ENCODE measurements at places on chromosomes 1 and 21.
A peak's percentile ranks its signal among the peaks of the same experiment; 100 is the strongest.

GRCh38 chr1:28266920-28267322 is 7.6 kb downstream of the SESN2 start:
- H3K27ac ChIP-seq, result no peak overlapping the region
- no peaks in the 10 kb centered on the region for H3K36me3 ChIP-seq
- DNase-seq, result no peak
- no peaks in the 10 kb centered on the region for H3K27me3 ChIP-seq

GRCh38 chr21:44729336-44730027 is 18.1 kb upstream of the TSPEAR start:
- no peaks in the 10 kb centered on the region for H3K27me3 ChIP-seq
- no peaks in the 10 kb centered on the region for H3K4me1 ChIP-seq
- DNase-seq, result no peak
- no peak overlapping the region for H3K4me3 ChIP-seq

DNA sequence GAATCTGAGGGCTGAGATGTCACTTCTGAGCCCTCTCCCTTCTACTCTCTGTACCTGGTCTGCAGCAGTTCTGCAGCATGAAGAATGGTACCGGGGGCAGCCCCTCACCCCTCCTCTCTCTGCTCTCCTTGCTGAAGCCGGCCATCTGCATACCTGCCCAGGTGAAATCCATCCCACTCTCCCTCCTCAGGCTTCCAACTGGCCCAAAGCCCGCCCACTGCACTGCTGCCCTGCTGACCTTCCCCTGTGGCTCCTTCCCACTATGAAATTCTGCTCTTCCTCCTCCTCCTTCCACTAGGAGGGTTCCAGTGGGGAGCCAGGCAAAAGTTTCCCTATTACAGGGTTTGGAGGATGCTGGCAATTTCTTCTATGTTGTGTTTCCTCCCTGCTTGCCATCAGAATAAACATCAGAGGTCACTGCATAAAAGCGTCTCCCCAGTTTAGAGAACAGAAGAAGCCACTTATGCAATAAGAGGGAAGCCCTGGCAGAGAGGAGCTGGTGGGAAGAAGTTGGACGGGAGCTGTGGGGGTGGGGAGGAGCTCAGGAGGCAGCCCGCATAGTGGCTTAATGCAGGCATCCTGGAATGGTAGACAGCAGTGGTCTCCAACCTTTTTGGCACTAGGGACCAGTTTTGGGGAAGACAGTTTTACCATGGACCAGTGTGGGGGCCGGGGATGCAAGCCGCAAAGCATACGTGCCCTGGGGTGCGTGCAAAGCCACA is 30.3 kb downstream of the TMCO4 start:
- H3K36me3 ChIP-seq, result peaks cover 9% of the 10 kb centered on the region
- H3K27ac ChIP-seq, result no peak overlapping the region
- no peak for DNase-seq
- no peaks in the 10 kb centered on the region for H3K27me3 ChIP-seq
- H3K4me3 ChIP-seq, result no peak overlapping the region
- no peaks in the 10 kb centered on the region for H3K4me1 ChIP-seq

DNA sequence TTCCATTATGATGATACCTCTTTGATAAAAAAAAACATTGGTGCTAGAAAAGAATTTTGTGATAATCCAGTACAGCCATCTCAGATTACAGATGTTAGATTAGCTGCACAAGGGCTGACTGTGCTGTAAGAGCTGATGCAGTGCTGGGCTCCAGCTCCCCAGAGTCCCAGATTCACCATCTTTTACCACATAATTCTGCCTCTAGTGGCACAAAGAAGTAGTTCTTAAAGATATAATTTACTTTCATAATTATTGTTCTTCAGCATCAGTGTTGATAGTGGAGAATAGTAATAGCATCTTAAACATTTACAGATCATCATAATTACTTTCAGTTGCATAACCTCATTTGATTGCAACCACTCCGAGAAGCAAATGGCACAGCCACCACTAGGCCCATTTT is 262.1 kb downstream of the BRINP2 start:
- no peak overlapping the region for H3K27ac ChIP-seq
- H3K4me1 ChIP-seq, result no peaks in the 10 kb centered on the region
- H3K4me3 ChIP-seq, result no peak overlapping the region

DNA sequence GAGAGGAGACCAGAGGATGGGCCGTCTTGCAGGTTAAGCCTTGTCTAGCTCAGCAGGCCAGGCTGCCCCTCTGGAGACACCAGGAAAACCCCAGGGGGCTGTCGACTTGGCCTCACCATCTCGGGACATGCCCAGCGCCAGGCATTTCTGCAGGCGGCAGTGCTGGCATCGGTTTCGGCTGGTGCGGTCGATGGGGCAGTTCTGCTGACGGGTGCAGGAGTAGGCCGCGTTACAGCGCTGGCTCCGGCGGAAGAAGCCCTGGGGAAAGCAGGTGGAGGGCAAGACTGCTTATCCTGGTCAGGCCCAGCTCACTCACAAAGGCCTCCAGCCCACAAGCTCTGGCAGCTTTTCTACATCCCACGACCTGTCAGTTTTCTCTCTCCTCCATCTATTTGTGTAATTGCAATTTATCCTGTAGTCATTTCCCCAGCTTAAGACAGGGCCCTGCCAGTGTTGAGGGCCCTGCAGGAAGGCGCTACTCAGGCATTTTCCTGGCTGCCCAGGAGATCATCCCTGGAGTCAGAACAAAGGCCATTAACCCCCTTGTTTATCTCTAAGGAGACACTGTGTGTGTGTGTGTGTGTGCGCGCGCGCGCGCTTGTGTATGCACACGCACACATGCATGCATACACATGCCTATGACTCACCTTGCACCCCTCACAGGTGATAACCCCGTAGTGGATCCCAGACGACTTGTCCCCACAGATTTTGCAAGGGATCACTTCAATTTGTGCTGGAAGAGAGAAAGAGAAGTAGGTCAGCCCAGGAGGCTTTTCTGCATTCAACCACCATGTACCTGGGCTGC is 11.5 kb upstream of the LINGO4 start:
- H3K4me3 ChIP-seq, result no peak overlapping the region
- H3K27me3 ChIP-seq, result no peaks in the 10 kb centered on the region
- no peak overlapping the region for H3K27ac ChIP-seq
- no peaks in the 10 kb centered on the region for H3K4me1 ChIP-seq

DNA sequence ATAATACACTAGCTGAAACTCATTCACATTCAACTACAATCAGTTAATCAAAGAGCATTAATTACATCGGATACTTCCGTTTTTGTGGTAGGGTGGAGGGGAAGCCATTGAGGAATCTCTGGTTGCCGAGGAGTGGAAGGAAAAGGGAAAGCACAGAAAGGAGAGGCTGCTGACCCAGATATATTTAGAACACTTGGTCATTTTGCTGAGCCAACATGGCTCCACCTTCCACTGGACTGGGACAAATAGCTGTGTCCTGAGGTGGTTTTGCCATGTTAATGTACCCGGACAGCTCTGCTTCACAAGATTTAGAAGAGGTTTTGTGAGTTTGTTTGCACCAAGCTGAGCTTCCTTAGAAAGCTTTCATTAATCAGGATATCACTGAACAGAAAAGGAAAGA is 26.2 kb downstream of the ASTN1 start:
- no peaks in the 10 kb centered on the region for H3K4me1 ChIP-seq
- H3K4me3 ChIP-seq, result no peak overlapping the region
- DNase-seq, result no peak
- H3K27me3 ChIP-seq, result no peaks in the 10 kb centered on the region
- H3K27ac ChIP-seq, result no peak overlapping the region

DNA sequence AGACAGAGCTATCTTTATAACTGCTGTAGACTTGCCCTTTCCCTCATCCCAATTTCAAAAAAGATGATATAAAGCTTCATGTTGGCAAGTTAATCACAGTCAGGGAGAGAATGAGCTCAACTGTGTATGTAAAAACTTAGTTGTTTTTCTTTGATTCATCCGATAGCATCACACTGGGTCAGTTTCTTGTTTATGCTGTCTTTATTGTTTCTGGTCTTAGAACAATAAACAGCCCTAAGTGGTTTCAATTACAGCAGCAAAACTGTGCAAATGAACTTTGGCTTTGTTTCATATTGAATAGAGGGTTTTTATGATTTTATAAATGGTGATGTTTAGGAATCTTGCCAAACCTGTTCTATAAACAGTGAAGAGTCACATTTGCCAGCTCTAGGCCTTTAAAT is 423.8 kb upstream of the CXADR start:
- no peaks in the 10 kb centered on the region for H3K27me3 ChIP-seq
- no peaks in the 10 kb centered on the region for H3K36me3 ChIP-seq
- no peak for DNase-seq
- peaks cover 44% of the 10 kb centered on the region for H3K4me1 ChIP-seq

DNA sequence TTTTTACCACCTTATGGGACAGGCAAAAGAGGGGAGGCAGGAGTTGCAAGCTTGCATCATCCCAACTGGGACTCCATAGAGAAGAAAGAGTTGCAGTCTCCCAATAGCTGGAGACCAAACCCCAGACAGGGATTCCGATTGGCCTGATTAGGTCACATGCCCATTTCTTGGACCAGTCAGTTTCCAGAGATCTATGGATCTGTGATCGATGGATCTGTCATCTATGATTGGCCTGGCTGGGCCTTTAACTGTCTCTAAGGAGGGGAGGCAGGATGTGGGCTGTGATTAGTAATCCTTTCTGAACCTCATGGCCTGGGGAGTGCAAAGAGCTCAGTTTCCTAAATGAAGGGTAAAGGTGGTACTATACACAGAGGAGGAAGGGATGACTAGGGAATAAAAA is 252.1 kb downstream of the MATN1 start:
- no peak for DNase-seq
- no peak overlapping the region for H3K4me3 ChIP-seq
- no peak overlapping the region for H3K27ac ChIP-seq
- no peaks in the 10 kb centered on the region for H3K4me1 ChIP-seq
- no peaks in the 10 kb centered on the region for H3K27me3 ChIP-seq
- no peaks in the 10 kb centered on the region for H3K36me3 ChIP-seq

DNA sequence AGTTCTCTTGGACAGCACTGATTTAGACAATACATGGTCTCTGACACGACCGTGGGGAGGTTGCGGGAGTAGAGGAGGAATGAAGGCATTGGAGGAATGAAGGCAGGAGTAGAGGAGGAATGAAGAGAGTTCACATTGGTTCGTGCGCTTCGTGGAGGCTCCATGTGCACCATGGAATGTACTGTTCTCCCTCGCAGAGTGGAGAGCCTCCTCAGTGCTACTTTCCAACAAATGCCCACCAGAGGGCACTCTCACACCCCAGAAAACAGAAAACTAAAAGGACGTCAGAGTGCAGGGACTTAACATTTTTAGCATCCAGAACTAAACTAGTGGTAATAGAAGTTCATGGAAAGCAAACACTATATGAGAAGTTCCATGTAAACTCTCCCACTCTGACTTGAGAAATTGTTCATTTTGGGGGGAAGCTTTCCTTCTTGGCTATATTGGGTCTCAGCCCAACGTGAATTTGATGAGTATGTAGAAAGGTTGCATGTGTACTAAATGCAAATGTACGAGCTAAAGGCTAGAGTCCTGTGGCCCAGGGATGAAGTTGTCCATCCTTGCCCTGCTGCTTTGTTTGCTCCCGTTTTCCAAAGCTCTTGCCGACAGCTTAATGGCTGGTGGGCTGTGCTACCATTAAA is 211.6 kb downstream of the LMX1A start:
- no peak overlapping the region for H3K27ac ChIP-seq
- H3K4me3 ChIP-seq, result no peak overlapping the region
- DNase-seq, result no peak
- H3K4me1 ChIP-seq, result no peaks in the 10 kb centered on the region
- no peaks in the 10 kb centered on the region for H3K27me3 ChIP-seq

DNA sequence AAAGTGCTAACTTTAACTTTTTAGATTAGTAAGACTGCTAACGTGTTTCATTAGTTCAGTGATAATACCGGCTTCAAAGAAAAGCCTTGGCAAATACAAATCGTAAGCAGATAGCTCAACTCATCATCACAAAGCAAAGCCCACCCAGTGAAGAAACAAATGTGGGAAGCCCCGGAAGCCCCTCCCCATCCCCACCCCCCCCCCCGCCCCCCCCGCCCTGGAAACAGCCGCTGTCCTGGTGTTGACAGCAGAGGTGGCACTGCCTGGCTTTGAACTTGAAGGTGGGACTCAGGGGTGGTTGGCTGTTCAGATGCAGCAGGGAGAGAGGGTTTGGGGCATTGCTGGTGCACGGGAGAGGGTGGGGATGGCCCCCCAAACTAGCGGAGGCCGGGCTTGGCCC is 14.1 kb downstream of the PDXK start:
- no peak overlapping the region for H3K4me3 ChIP-seq
- DNase-seq, result no peak
- H3K4me1 ChIP-seq, result peaks cover 59% of the 10 kb centered on the region
- peak overlapping the region; percentile 7 for H3K27ac ChIP-seq

- peaks cover 75% of the 10 kb centered on the region for H3K4me1 ChIP-seq
- H3K27ac ChIP-seq, result peak overlapping the region; percentile 34
- H3K4me3 ChIP-seq, result no peak overlapping the region
- no peaks in the 10 kb centered on the region for H3K27me3 ChIP-seq
- DNase-seq, result no peak
Measured at GRCh38 chr1:91797164-91797563, 88.8 kb downstream of the TGFBR3 start.

GRCh38 chr1:3033040-3033789 is 11.9 kb downstream of the ACTRT2 start:
- no peak for DNase-seq
- no peak overlapping the region for H3K27ac ChIP-seq
- no peaks in the 10 kb centered on the region for H3K4me1 ChIP-seq

DNA sequence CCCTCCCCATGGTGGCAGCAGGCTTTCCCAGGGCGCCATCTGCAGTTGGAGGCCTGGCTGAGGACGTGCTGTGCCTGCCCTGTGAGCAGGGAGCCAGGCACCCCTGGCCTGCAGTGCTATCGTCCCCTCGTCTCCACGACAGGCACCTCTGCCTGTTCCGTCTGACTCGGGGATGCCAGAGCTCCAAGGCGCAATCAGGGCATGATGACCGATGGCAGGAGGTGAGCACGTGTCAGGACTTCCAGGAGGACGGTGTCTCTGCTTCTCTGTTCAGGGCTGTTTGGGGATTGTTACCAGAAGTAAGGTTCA is 125.2 kb downstream of the PCBP3 start:
- H3K27ac ChIP-seq, result no peak overlapping the region
- no peak for DNase-seq
- no peaks in the 10 kb centered on the region for H3K36me3 ChIP-seq
- no peaks in the 10 kb centered on the region for H3K27me3 ChIP-seq

GRCh38 chr1:235012436-235013210 is 116.0 kb downstream of the TOMM20 start:
- DNase-seq, result no peak
- no peaks in the 10 kb centered on the region for H3K27me3 ChIP-seq
- H3K27ac ChIP-seq, result peak overlapping the region; percentile 21
- peaks cover 14% of the 10 kb centered on the region for H3K4me1 ChIP-seq
- no peak overlapping the region for H3K4me3 ChIP-seq

GRCh38 chr1:162502928-162503327 is 5.3 kb downstream of the UHMK1 start:
- peaks cover 29% of the 10 kb centered on the region for H3K4me1 ChIP-seq
- H3K27me3 ChIP-seq, result no peaks in the 10 kb centered on the region
- H3K4me3 ChIP-seq, result no peak overlapping the region
- H3K27ac ChIP-seq, result no peak overlapping the region

DNA sequence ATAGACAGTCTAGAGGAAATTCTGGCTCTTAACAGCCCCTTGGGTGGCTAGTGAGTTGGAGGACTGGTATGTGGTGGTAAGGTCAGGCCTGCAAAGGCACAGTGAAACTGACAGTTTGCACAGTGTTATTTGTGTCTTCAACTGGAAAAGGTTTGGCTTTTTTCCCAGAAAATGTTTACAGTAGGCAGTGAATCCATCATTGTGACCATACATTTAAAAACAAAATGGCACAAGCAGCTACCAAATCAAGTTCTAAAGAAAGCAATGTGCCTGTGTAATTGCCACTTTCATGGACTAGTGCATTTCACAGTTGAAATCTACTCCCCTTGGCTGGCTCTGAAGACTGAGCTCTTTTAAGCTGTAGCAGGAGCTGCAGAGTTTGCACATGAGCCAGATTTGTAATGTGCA is 24.8 kb downstream of the ATPAF1 start:
- no peak overlapping the region for H3K27ac ChIP-seq
- H3K4me1 ChIP-seq, result peaks cover 11% of the 10 kb centered on the region
- DNase-seq, result no peak
- no peaks in the 10 kb centered on the region for H3K27me3 ChIP-seq

Measured in vagina (tissue), 2 donors.